ENCODE measurements at places on chromosomes 2 and 18.
A peak's percentile ranks its signal among the peaks of the same experiment; 100 is the strongest.

DNA sequence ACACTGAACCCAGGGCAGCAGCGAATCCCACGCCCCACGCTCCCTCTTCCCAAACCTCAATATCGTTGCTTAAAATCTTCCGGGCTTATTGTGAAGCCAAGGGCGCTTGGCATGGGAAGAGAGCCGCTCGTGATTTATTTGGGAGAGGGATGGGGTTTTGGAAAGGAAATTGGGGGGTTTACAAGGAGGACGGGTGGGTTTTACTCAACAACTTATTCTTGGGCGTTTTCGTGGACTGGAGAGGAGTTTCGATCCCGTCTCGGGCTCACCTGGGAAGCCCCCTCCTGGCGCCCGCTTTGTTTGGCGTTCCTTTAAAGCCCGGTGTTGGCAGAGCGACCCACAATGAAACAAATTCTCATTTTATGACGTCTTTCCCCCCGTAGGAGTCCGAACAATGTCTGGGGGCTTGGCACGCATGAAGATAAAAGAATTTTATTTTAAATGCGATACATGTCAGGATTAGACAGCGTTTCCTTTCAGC, 135.3 kb downstream of the INSIG2 start:
- peaks cover 30% of the 10 kb centered on the region for H3K27me3 ChIP-seq
- H3K4me1 ChIP-seq, result no peaks in the 10 kb centered on the region
- H3K4me3 ChIP-seq, result peak overlapping the region; percentile 68

- DNase-seq, result peak; percentile 53
- peaks cover 45% of the 10 kb centered on the region for H3K4me1 ChIP-seq
- no peak overlapping the region for H3K4me3 ChIP-seq
- peaks cover 6% of the 10 kb centered on the region for H3K27me3 ChIP-seq
- H3K36me3 ChIP-seq, result no peaks in the 10 kb centered on the region
Observed at GRCh38 chr2:20135631-20136050, 84.2 kb upstream of the LAPTM4A start.

- no peaks in the 10 kb centered on the region for H3K27me3 ChIP-seq
- no peak overlapping the region for H3K27ac ChIP-seq
- no peak overlapping the region for H3K4me3 ChIP-seq
- no peaks in the 10 kb centered on the region for H3K36me3 ChIP-seq
Observed at GRCh38 chr2:212387146-212387545, 151.5 kb downstream of the ERBB4 start.

GRCh38 chr2:229511524-229511923, 202.8 kb downstream of the DNER start:
- H3K27me3 ChIP-seq, result peaks cover 2% of the 10 kb centered on the region
- H3K4me1 ChIP-seq, result no peaks in the 10 kb centered on the region
- no peak overlapping the region for H3K27ac ChIP-seq
- H3K36me3 ChIP-seq, result no peaks in the 10 kb centered on the region

- H3K36me3 ChIP-seq, result peaks cover 19% of the 10 kb centered on the region
- H3K4me3 ChIP-seq, result no peak overlapping the region
- peaks cover 77% of the 10 kb centered on the region for H3K4me1 ChIP-seq
- no peak for DNase-seq
- H3K27ac ChIP-seq, result no peak overlapping the region
Observed at GRCh38 chr2:224966613-224967012, 75.7 kb downstream of the DOCK10 start.

DNA sequence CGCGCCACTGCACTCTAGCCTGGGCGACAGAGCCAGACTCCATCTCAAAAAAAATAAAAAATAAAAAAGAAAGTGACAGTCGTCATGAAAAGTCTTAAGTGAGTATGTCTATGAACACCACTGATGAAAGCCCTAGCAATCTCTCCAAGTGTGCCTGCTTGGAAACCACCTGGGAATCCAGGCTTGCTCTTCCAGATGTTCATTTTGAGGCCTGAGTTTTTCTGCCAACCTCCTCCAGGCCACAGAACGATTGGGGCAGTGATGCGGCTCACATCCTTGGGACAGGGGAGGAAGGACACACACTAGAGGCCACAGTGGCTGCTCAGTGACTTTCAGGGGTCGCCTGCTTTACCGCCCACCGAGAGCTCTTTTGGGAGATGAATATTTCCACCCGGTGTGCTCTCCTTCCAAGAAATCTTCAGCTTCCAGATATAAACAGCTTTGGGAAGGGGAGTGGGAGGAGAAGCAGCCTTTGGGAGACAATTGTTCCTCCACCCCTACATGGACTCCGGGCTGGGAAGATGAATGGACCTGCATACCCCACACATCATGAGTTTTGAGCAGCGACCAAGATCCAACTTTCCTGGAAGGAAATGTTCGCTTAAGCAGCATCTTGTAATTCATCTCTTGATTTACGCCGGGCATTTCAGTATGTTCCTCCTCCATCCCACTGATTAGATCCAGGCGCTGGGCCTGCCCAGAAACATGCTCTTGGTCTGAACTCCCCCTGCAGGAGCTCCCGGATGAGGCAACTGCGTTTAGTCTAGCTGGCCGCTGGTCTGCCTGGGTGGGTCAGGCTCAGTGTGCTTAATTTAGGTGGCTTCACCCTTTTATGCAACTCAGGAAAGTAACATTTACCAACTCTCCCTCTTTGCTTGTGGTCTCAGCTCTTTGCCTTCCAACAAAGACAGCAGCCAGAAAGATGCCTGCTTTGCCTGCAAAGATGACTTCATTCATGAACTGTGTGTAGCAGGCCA, 6.2 kb upstream of the ARMC9 start:
- peak overlapping the region; percentile 77 for H3K27ac ChIP-seq
- peak overlapping the region; percentile 63 for H3K4me3 ChIP-seq
- DNase-seq, result peak; percentile 77
- no peaks in the 10 kb centered on the region for H3K36me3 ChIP-seq
- H3K27me3 ChIP-seq, result no peaks in the 10 kb centered on the region
- peaks cover 29% of the 10 kb centered on the region for H3K4me1 ChIP-seq

- H3K4me3 ChIP-seq, result peak overlapping the region; percentile 90
- peaks cover 3% of the 10 kb centered on the region for H3K27me3 ChIP-seq
- peaks cover 35% of the 10 kb centered on the region for H3K4me1 ChIP-seq
- DNase-seq, result peak; percentile 28
- H3K27ac ChIP-seq, result peak overlapping the region; percentile 74
- H3K36me3 ChIP-seq, result no peaks in the 10 kb centered on the region
Observed at GRCh38 chr2:199458009-199458805, 468 bp upstream of the SATB2 start.

GRCh38 chr2:84417453-84418145, 41.5 kb downstream of the SUCLG1 start:
- DNase-seq, result no peak
- peaks cover 6% of the 10 kb centered on the region for H3K36me3 ChIP-seq
- H3K27me3 ChIP-seq, result peaks cover 9% of the 10 kb centered on the region
- H3K4me1 ChIP-seq, result peaks cover 12% of the 10 kb centered on the region
- H3K4me3 ChIP-seq, result no peak overlapping the region

DNA sequence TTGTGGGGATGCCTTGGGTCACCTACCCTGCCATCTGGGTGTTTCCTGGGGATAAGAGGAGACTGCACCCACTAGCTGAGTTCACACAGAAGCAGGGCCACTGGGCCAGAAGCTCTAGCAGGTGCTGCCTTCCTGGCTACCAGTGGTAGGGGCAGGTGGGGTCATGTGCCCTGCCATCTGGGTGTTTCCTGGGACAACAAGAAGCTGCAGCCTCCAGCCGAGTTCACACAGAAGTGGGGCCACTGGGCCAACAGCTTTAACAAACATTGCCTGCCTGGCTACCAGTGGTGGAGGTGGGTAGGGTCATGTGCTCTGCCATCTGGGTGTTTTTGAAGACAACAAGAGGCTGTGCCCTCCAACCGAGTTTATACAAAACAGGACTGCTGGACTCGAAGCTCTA, 282.2 kb upstream of the SYT4 start:
- 0 out of 2 replicates have a peak, but pooled peaks cover 5% of the 10 kb centered on the region for H3K36me3 ChIP-seq
- no peak overlapping the region for H3K4me3 ChIP-seq
- no peak overlapping the region for H3K27ac ChIP-seq
- H3K4me1 ChIP-seq, result no peaks in the 10 kb centered on the region
- no peaks in the 10 kb centered on the region for H3K27me3 ChIP-seq

DNA sequence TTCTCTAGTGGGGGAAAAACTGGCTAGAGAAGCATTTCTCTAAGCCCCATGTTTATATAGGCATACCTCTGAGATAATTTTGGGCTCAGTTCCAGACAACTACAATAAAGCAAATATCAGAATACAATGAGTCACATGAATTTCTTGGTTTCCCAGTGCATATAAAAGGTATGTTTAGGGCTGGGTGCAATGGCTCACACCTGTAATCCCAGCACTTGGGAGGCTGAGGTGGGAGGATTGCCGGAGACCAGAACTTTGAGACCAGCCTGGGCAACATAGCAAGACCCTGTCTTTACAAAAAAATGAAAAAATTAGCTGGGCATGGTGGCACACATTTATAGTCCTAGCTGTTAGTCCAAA, 22.2 kb downstream of the TSN start:
- H3K27me3 ChIP-seq, result peaks cover 4% of the 10 kb centered on the region
- H3K4me3 ChIP-seq, result no peak overlapping the region
- H3K27ac ChIP-seq, result no peak overlapping the region
- peak; percentile 17 for DNase-seq

Measured in HFFc6 (cell line).